ENCODE measurements at places on chromosomes 3 and 15. TPM values are rescaled to one million over a fixed set of nuclear protein-coding genes. Genes with fewer than 3 reads are reported as not detected.

DNA sequence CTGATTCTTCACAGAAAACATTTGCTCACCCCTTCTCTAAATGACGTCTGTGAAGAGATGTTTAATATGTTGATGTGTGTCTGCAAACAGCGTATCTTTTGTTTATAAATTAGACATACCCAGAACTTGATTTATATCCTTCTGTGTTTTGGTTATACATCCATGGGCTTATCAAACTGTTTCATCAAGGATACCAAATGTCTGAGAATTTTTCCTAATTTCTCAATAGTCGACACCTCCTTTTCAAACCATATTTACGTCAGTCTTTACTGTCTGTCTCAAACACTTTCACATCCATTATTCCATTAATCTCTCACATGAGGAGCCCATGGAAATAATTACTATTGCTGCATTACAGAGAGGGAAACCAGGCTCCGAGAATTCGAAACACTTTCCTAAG is 85.4 kb downstream of the FGF12 start:
- H3K4me3 ChIP-seq: no peak overlapping the region
- no peaks in the 10 kb centered on the region for H3K4me1 ChIP-seq
- DNase-seq: no peak

DNA sequence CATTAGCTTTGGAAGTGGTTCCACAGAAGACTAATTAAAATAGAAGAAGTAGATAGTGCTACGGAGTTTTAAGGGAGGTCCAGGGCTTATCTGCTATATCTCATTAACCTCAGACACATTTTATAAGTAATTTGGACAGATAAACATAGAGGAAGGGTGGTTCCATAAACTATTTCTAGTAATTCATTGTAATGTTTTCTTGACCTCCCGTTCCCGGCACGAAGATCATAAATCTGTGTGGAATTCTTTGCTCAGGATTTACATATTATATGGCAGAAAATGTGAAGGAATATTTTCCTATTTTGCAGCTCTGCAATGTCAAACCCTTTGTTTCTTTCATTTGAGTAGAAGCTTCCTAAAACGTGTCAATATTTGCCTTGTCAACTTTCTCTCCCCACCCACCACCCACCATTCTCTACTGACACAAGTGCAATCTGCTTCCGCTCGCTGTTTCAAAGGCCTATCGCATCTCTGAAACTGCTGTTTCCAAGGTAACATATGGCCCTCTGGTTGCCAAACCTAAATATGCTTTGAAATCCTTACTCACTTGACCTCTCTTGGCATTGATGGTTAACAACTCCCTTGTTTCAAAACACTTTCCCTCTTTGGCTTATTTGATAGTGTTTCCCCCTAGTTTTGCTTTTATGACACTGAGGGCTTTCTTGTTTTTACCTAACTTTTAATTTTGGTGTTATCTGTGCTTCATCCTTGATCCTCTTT is 21.4 kb upstream of the PLSCR5 start:
- no peak for DNase-seq
- no peaks in the 10 kb centered on the region for H3K27me3 ChIP-seq
- H3K36me3 ChIP-seq: no peaks in the 10 kb centered on the region
- H3K4me1 ChIP-seq: no peaks in the 10 kb centered on the region
- no peak overlapping the region for H3K27ac ChIP-seq

DNA sequence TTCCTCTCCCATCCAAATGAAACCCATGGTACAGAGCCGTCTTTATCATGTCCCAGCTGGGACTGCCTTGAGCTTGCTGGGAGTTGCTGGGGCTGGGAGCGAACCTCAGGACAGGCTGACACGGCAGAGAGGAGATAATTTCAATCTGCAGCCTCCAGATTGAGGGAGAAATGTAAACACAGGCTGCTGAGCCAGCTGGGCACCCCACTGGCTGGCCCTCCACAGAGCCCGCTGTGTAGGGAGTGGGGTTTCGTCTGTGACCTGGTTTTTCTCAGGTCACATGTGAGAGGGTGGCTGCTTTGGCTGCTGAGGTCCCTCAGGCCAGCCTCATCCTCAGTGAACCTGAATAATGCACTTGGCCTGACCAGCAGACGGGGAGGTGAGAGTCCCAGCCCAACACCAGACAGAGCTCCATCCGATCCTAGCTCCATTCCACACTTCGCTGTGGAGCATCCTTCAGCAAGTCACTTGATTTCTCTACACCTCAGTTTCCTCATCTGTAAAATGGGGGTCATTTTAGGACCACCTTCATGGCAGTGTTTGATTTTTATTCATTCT is 121.6 kb upstream of the MRPS22 start:
- DNase-seq: no peak
- H3K27me3 ChIP-seq: no peaks in the 10 kb centered on the region
- no peaks in the 10 kb centered on the region for H3K4me1 ChIP-seq
- no peak overlapping the region for H3K27ac ChIP-seq
- no peak overlapping the region for H3K4me3 ChIP-seq

TP63 gene
- total RNA-seq: 24.8 TPM

BTLA gene
- not detected for total RNA-seq

CCK gene
- not detected for total RNA-seq

GRCh38 chr3:135100366-135100765 is 305.3 kb downstream of the EPHB1 start:
- no peak overlapping the region for H3K4me3 ChIP-seq
- no peaks in the 10 kb centered on the region for H3K36me3 ChIP-seq
- H3K4me1 ChIP-seq: peaks cover 6% of the 10 kb centered on the region
- DNase-seq: no peak
- H3K27ac ChIP-seq: no peak overlapping the region

SRGAP3 gene
- 2.1 TPM for total RNA-seq

MFAP1 gene
- total RNA-seq: 10.8 TPM

GRCh38 chr3:125129512-125129997 is 73.8 kb upstream of the HEG1 start:
- peaks cover 5% of the 10 kb centered on the region for H3K4me1 ChIP-seq
- H3K36me3 ChIP-seq: no peaks in the 10 kb centered on the region
- H3K27ac ChIP-seq: peak overlapping the region; percentile 50
- H3K4me3 ChIP-seq: no peak overlapping the region
- peak; percentile 31 for DNase-seq

THUMPD3 gene
- 22.2 TPM for total RNA-seq

DNA sequence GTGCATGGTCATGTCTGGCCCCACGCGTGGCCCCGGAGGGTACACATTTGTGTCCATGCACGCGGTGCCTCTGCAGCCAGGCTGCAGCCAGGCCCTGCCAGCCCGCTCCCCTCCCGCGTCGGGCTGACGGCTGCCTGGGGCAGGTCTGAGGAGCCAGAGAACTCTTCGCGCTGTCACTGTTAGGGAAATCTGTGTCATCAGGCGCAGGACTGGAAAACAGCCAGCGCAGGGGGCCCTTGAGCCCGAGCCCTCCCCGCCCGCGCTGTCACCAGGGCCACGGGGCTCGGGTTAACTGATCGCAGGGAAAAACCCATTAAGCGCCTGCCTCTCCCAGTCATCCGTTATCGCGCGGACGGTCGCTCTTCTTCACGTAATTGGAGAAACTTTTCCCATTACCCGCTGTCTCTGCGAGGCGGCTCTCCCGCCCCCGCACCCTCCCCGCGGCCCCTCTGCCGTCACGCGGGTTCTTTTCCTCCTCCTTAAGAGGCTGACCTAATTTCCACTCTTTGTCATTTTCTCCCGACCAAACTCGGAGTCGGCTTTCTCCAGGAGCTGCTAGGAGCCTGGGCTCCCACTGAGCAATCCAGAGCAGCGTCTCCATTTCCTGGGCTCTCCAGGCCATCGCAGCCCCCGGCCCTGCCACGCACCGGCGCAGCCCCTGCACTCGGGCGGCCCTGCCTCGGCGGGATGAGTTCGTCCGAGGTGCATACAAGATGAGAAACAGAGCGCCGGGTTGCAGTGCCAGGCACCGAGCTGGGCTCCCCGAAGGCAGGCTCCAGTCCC is 57.5 kb upstream of the PRR23E start:
- H3K27ac ChIP-seq: no peak overlapping the region
- DNase-seq: no peak
- H3K4me3 ChIP-seq: peak overlapping the region; percentile 48
- H3K4me1 ChIP-seq: peaks cover 20% of the 10 kb centered on the region
- H3K27me3 ChIP-seq: no peaks in the 10 kb centered on the region
- no peaks in the 10 kb centered on the region for H3K36me3 ChIP-seq

- H3K36me3 ChIP-seq: no peaks in the 10 kb centered on the region
- peaks cover 33% of the 10 kb centered on the region for H3K4me1 ChIP-seq
- H3K27me3 ChIP-seq: no peaks in the 10 kb centered on the region
- peak overlapping the region; percentile 99 for H3K27ac ChIP-seq
- peak; percentile 8 for DNase-seq
These were observed 72.0 kb upstream of the MAP4 start for GRCh38 chr3:48088056-48088748.

UNC13C gene
- total RNA-seq: 4.2 TPM

C3orf20 gene
- total RNA-seq: 0.46 TPM

GRCh38 chr3:157056035-157056434 is 103.9 kb downstream of the CCNL1 start:
- H3K36me3 ChIP-seq: no peaks in the 10 kb centered on the region
- H3K27me3 ChIP-seq: no peaks in the 10 kb centered on the region
- DNase-seq: no peak
- H3K4me3 ChIP-seq: no peak overlapping the region

- H3K27me3 ChIP-seq: no peaks in the 10 kb centered on the region
- H3K4me1 ChIP-seq: no peaks in the 10 kb centered on the region
- no peaks in the 10 kb centered on the region for H3K36me3 ChIP-seq
These were observed 22.8 kb upstream of the TM2D3 start for GRCh38 chr15:101675015-101675414.

Data from gastrocnemius medialis (tissue), 4 donors.